ENCODE measurements at places on chromosomes 11 and 22.

DNA sequence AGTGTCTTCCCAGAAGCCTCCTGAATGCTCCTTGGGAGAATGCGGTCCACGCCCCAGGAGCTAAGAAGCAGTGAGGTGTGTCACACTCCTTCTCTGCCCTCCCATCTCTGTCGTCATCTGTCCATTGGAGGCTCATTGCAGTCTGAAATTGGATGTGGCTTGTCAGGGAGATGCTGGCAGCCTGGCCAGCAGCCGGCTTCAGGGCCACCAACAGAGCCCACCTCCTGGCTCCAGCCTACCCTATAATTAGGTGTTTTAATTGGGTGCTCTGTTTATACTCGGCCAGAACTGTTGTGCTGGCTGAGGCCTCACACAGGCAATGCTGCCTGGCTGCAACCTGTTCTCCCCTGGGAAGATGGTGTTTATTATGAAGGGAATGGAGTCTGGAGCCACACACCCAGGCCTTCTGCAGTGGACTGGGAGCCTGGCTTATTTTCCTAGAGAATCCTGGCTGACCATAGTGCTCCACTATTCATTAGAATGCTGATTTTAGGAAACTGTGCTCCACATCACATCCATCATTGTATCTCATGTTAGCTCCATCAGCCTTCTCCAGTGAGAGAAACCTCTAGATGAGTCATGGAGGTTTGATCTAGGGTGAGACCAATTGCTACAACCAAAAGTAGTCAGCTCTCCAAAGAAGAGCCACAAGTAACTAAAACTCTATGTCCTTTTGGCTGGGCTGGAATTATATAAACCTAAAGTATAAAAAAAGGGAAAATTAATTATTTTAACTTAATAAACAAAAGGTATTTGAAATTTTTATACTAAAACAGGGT, 86.8 kb upstream of the CRTAM start:
- peaks cover 12% of the 10 kb centered on the region for H3K36me3 ChIP-seq
- H3K27ac ChIP-seq, result no peak overlapping the region
- no peaks in the 10 kb centered on the region for H3K27me3 ChIP-seq
- H3K4me1 ChIP-seq, result peaks cover 80% of the 10 kb centered on the region

DNA sequence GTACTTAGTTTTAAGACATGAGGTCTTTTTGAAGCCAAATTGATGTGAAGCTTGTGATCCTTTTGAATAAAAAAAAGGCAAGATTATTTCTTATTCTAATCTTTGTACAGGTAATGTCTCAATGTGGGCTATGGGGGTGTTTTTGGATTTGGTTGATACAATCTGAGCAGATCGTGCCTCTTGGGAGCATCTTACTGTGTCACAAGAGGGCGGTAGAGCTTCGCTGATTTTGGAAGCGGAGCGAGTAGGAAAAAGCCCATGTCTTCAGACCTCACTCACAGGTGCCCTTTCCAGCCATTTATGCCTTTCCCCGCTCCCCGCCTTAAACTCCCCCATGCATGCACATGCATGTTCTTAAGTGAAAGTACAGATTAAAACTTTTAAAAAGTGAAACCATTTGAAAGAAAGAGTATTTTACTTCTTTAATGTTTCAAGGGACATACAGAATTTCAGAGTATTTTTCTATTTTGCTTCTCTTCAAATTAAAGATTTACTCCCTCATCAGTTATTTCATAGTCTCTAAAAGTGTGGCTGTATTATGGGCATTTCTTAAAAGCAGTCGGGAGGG, 18.8 kb downstream of the DDX25 start:
- H3K36me3 ChIP-seq, result no peaks in the 10 kb centered on the region
- DNase-seq, result peak; percentile 45

- H3K27me3 ChIP-seq, result peaks cover 3% of the 10 kb centered on the region
- peaks cover 15% of the 10 kb centered on the region for H3K4me1 ChIP-seq
- H3K27ac ChIP-seq, result no peak overlapping the region
- DNase-seq, result no peak
- no peaks in the 10 kb centered on the region for H3K36me3 ChIP-seq
- H3K4me3 ChIP-seq, result no peak overlapping the region
Observed at GRCh38 chr11:102611291-102611690, 13.8 kb downstream of the MMP20 start.

DNA sequence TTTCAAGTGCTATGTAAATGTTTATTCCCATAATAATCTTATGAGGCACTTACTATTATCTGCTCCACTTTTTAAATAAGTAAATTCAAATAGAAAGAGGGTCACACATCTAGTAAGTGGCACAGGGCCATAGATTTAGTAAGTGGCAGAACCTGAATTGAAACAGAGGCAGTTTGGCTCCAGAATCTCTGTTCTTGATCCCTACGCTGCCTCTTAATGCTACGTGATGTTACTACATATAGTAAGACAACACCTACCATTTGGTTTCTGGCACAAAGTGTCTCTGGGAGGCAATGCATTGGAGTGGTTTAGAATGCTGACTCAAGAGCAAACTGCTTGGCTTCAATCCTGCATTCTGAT, 1018.3 kb downstream of the DLG2 start:
- H3K27me3 ChIP-seq, result no peaks in the 10 kb centered on the region
- H3K36me3 ChIP-seq, result no peaks in the 10 kb centered on the region
- H3K27ac ChIP-seq, result no peak overlapping the region
- H3K4me1 ChIP-seq, result no peaks in the 10 kb centered on the region

GRCh38 chr11:107916671-107917241, 11.5 kb upstream of the RAB39A start:
- H3K4me1 ChIP-seq, result peaks cover 2% of the 10 kb centered on the region
- no peak overlapping the region for H3K27ac ChIP-seq
- peak; percentile 58 for DNase-seq

DNA sequence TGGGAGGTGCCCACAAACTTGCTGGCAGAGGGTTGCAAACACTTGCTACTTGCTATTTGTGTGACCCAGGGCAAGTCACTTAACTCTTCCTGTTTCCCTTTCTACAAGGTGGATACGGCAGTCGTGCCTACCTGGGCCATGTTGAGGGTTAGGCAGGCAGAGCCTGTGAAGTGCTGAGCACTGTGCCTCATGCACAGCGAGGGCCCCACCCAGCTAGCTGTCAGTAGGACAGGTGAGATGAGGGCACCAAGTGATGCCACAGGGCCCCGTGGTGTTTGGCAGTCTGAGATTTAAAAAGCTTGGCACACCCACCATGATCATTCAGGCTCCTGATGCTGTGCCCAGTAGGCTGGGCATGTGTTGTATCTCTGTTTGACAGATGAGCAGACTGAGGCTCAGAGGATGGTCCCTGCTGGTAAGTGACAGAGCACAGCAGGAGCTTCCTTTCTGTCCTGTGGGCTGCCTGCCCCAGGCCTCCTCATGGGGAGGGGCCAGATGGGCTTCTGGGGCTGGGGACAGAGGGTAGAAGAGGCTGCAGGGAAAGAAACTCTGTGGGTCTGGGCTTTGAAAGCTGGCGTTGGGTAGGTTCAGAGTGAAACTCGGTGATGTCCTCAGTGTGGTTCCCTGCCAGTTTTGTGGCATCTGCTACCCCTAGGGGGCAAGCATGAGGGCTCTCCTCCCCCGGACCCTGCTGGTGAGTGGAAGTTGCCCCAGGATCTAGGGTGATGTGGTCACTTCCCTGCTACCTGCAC, 59.3 kb downstream of the TSPAN18 start:
- H3K27me3 ChIP-seq, result no peaks in the 10 kb centered on the region
- no peaks in the 10 kb centered on the region for H3K4me1 ChIP-seq
- no peak overlapping the region for H3K27ac ChIP-seq
- no peaks in the 10 kb centered on the region for H3K36me3 ChIP-seq

DNA sequence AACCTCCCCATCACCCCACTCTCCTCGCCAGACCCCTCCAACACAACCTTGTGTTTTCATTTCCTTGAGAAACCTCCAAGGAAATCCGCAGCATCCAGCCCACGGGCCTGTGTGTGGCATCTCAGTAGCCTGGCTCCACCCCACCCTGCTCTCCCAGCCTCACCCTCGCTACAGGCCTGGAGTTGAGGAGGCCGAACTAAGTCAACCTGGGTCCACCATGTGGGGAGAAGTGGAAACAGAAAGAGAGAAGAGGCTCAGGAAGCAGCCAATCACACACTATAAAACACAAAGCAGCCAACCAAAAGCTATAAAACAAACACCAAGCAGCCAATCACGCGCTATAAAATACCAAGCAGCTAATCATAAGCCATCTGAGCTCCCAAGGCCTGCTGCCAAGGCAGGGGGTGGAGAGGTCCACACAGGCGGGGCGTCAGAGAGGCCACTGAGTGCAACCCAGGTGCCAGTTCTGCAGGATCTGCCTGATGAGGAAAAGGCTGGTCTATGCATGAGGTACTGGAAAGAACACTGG, 72.0 kb downstream of the MICAL3 start:
- no peaks in the 10 kb centered on the region for H3K36me3 ChIP-seq
- H3K4me3 ChIP-seq, result no peak overlapping the region
- H3K4me1 ChIP-seq, result peaks cover 4% of the 10 kb centered on the region
- H3K27ac ChIP-seq, result no peak overlapping the region
- H3K27me3 ChIP-seq, result no peaks in the 10 kb centered on the region
- DNase-seq, result no peak

DNA sequence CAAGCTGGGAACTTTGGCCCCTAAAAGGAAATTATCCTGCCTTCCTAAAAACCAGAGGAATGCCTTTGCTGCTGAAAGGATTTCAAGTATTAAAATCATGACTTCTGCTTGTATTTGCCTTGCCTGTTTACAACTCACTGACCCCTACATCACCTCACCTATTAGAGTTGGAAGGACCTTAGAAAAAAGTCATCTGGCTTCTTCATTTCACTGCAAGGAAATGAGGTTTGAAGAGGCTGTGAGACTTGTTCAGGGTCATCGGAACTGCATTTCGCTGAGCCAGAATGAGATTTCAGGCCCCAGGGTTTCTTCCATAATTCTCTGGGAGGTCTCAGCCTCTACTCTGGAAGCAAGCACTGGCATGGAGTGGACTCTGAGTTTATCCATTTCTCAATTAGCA, 304.1 kb downstream of the BUD13 start:
- DNase-seq, result no peak
- no peaks in the 10 kb centered on the region for H3K4me1 ChIP-seq

- H3K4me3 ChIP-seq, result no peak overlapping the region
- no peaks in the 10 kb centered on the region for H3K36me3 ChIP-seq
- no peaks in the 10 kb centered on the region for H3K4me1 ChIP-seq
- DNase-seq, result no peak
Observed at GRCh38 chr11:116240710-116241109, 532.1 kb downstream of the BUD13 start.

DNA sequence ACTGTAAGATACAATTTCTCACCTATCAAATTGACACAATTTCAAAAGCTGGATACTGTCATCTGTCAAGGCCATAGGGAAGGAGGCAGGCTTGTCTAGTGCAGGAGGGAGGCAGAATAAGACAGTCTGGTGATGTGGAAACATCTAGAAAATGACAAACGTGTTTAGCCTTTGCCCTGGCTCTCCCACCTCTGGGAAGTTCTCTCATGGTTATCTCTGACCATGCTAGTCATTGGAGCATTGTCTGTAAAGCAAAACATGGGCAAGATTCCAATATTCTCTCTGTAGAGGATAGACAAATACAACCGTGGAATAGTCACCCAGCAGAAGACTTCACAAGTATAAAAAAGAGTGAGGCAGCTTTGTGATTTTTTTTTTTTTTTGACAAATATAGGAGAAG, 9.1 kb upstream of the SERHL2 start:
- DNase-seq, result no peak
- H3K27me3 ChIP-seq, result no peaks in the 10 kb centered on the region
- no peak overlapping the region for H3K4me3 ChIP-seq
- H3K36me3 ChIP-seq, result no peaks in the 10 kb centered on the region
- H3K4me1 ChIP-seq, result peaks cover 3% of the 10 kb centered on the region

DNA sequence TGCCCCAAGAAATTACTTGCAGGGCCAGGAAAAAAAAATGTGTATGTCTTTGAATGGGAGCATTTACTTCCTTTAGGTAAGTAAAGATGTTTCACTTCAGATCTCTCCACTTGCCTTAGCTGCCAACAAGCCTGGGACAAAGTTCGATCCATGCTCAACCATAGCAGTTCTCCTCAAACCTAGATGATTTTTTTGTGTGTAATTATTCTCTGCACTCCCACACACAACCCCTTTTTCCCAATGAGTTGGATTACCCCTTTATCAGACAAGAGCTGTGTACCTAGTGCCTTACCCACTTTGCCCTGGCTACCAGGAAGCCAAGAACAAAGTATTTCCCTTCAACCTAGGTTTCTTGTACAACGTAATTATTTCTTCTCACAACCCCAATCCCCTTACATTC, 35.6 kb downstream of the TPBGL start:
- H3K4me1 ChIP-seq, result peaks cover 41% of the 10 kb centered on the region
- peak overlapping the region; percentile 55 for H3K4me3 ChIP-seq
- peak overlapping the region; percentile 99 for H3K27ac ChIP-seq

DNA sequence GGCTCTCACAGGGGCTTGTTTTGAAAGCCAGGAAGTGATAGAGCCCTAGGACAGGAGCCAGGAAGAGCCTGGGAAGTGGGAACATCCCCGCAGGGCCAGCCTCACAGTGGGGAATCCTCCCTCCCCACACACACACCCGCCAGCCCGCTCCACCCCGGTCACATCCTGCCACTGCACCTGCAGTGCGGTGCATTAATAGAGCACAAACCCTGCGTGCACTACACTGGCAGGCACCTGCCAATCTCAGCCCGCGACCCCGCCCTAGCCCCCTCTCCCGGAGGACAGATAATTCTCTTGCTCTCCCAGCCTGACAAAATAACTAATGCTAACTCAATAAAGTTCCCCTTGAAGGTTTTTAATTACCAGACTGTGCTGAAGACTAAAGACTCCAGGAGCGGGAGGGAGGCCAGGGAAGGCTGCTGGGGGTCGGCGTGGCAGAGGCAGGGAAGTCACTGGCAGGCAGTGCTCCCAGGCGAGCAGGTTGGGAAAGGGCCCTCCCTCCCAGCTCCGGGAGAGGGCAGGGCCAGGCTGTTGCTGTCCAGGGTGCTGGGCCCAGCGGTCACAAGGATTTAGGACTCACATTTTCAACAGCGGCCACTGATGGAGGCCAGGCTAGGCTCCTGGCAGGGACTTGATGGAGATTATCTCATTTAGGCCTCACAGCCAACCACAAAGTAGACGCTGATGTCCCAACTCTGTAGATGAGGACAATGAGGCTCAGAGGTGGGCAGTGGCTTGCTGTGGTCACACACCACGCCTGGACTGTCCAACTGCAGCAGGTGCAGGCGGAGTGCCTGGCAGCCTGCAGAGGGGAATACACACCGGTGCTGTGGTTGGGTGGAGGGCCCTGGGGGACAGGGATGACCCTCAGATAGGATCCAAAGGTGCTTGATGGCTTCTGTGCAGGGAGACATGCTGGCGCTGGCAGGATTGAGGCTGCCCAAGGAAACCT, 23.9 kb upstream of the TCF20 start:
- DNase-seq, result no peak
- peaks cover 9% of the 10 kb centered on the region for H3K4me1 ChIP-seq
- H3K4me3 ChIP-seq, result no peak overlapping the region
- H3K27me3 ChIP-seq, result no peaks in the 10 kb centered on the region
- no peaks in the 10 kb centered on the region for H3K36me3 ChIP-seq
- H3K27ac ChIP-seq, result no peak overlapping the region
